ENCODE measurements at places on chromosomes 1 and 21. TPM values are rescaled to one million over a fixed set of nuclear protein-coding genes. Genes with fewer than 3 reads are reported as not detected.

The MRPL24 gene
- total RNA-seq, result 115 TPM

DNA sequence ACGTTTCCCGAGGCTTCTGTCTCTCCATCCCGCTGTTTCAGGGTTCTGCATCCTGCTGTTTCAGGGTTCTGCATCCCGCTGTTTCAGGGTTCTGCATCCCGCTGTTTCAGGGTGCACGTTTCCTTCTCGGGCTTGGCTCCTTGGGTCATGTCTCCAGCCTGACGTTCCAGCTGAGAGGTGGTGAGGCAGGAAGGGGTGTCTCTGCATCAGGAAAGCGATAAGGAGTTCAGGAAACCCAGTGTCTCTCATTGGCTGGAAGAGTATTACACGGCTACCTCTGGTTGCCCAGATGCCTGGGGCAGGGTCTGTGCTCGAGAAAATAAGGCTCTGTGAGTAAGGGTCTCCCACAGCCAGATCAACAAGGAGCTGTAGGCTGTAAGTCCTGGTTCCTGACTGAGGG is 21.1 kb downstream of the ADARB1 start:
- DNase-seq, result no peak

The RXFP4 gene
- total RNA-seq, result 3.1 TPM

GRCh38 chr1:117685936-117686806 is 80.3 kb downstream of the TENT5C start:
- DNase-seq, result no peak

The TMCC2 gene
- total RNA-seq, result 0.21 TPM

The TRIM67 gene
- 0.03 TPM for total RNA-seq

GRCh38 chr21:38843379-38843778 is 37.6 kb downstream of the ETS2 start:
- DNase-seq, result no peak

The LCE3E gene
- not detected for total RNA-seq

The KPRP gene
- not detected for total RNA-seq

DNA sequence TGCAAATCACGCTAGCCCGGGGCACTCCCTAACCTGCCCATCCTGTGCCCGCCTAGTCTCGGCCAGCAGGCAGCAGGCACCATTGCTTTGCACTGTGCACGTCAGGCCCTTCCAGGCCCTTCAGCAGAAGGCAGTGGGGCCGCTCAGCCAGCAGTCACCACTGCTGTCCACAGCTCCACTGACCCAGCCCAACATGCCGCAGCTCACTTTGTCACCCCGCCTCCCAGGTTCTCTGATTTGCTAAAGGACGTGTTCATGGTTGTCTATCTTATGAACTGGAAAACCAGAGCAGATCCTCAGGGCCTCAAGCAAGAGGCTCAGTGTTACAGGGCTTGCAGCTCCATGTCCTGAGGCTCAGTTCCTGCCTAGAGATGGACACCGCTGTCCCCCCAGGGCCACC is 14.2 kb upstream of the SPOCD1 start:
- no peak for DNase-seq

DNA sequence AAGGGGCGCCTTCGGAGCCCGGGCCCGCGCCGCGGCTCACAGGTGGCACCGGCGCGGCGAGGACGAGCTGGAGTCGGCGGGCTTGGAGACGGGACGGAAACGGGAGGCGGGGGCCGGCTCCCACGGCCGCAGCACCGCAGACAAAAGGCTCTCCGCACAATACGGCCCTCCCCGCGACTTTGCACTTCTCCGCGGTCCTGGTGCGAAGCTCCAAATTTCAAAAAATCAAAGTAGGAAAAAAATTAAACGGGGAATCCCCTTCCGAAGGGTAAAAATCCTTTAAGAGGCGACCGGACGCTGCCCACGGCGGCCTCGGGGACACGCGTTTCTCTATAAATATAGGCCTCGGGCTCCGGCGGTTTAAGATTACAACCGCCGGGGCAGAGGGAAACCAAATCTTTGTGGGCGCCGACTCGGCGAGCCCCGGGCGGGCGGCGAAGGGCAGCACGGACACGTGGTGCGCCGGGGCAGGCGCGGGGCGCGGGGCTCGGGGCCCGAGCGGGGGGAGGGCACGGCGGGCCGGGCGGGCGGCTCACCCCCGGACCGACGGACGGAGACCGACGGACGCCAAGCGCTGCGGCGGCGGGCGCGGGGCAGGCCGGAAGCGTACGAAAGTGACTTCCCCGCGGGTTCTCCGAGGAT is 453 bp downstream of the PABPC4 start:
- DNase-seq, result no peak
